Activated naive CD4-positive, alpha-beta T cell treated with anti-CD3 and anti-CD28 coated beads, Interleukin-2, amount 10 ng/mL, durations not matched to agents 7 days and 5 days (primary cell): ENCODE measurements at places on chromosomes 16 and 17.

- no peak for DNase-seq
- H3K27ac ChIP-seq, result no peak overlapping the region
- no peak overlapping the region for H3K4me3 ChIP-seq
- no peaks in the 10 kb centered on the region for H3K27me3 ChIP-seq
- peaks cover 2% of the 10 kb centered on the region for H3K4me1 ChIP-seq
These were observed 24.4 kb downstream of the TRIM16 start for GRCh38 chr17:15659663-15660062.

DNA sequence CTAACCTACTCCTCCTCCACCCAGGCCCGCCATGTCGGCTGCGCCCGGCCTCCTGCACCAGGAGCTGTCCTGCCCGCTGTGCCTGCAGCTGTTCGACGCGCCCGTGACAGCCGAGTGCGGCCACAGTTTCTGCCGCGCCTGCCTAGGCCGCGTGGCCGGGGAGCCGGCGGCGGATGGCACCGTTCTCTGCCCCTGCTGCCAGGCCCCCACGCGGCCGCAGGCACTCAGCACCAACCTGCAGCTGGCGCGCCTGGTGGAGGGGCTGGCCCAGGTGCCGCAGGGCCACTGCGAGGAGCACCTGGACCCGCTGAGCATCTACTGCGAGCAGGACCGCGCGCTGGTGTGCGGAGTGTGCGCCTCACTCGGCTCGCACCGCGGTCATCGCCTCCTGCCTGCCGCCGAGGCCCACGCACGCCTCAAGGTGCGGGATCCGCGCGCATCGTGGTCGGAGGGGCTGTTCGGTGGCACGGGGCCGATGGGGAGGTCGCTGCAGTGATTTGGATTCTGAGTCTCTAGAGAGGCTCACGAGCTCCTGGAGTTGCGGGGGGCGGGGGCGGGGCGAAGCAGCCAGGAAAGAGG, 878 bp downstream of the TRIM72 start:
- H3K4me3 ChIP-seq, result peak overlapping the region; percentile 41
- no peak for DNase-seq
- peaks cover 36% of the 10 kb centered on the region for H3K4me1 ChIP-seq
- H3K36me3 ChIP-seq, result no peaks in the 10 kb centered on the region
- H3K27me3 ChIP-seq, result peaks cover 81% of the 10 kb centered on the region
- no peak overlapping the region for H3K27ac ChIP-seq

DNA sequence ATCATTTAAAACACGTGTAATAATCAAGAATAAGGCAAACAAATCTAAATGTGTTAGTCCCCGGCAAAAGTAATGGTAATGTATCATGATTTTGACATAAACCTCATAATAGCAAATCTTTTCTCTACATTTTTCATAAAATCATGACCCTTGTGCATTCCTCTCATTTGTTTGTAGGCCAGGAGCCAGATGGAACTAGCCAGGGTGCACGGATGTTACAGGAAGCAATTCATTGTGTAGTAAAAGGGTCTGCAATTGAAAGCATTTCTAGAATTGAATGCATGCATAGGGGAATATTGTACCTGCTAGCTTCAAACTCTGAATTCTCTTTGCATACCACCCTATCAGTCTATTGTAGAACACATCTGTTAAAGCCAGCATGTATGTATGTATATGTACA, 66.6 kb downstream of the CNTNAP4 start:
- no peaks in the 10 kb centered on the region for H3K36me3 ChIP-seq
- H3K4me1 ChIP-seq, result no peaks in the 10 kb centered on the region
- no peak overlapping the region for H3K4me3 ChIP-seq
- no peak for DNase-seq
- H3K27ac ChIP-seq, result no peak overlapping the region
- H3K27me3 ChIP-seq, result no peaks in the 10 kb centered on the region

- peaks cover 60% of the 10 kb centered on the region for H3K27me3 ChIP-seq
- peaks cover 29% of the 10 kb centered on the region for H3K4me1 ChIP-seq
- peak overlapping the region; percentile 21 for H3K4me3 ChIP-seq
- H3K27ac ChIP-seq, result no peak overlapping the region
- peaks cover 4% of the 10 kb centered on the region for H3K36me3 ChIP-seq
These were observed 1.7 kb upstream of the DBNDD1 start for GRCh38 chr16:90020838-90021382.

- no peaks in the 10 kb centered on the region for H3K27me3 ChIP-seq
- H3K4me3 ChIP-seq, result peak overlapping the region; percentile 90
- H3K27ac ChIP-seq, result no peak overlapping the region
- peaks cover 18% of the 10 kb centered on the region for H3K36me3 ChIP-seq
These were observed 16.6 kb downstream of the NAA60 start for GRCh38 chr16:3460121-3460520.

DNA sequence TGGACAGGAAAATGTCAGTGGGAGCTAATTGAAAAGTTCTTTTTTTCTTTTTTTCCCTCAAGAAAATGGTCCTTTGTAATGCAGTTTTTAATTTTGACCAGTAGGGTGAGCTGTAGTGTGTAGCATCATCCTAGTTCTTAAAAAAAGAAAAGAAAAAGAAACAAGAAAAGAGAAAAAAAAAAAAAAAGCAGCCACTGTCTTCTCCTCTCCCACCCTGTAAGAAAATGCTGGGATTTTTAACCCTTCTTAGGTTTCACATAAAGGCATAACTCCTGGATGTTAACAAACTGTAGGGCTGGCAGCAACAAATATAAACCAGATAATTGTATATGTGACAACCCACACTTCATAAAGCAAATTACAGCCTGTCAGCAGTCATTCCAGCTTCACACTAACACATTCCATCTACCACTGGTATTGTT, 78.1 kb downstream of the SKAP1 start:
- peaks cover 6% of the 10 kb centered on the region for H3K4me1 ChIP-seq
- H3K27me3 ChIP-seq, result no peaks in the 10 kb centered on the region
- peaks cover 9% of the 10 kb centered on the region for H3K36me3 ChIP-seq
- DNase-seq, result no peak
- H3K4me3 ChIP-seq, result no peak overlapping the region
- no peak overlapping the region for H3K27ac ChIP-seq

- DNase-seq, result no peak
- H3K36me3 ChIP-seq, result no peaks in the 10 kb centered on the region
- no peaks in the 10 kb centered on the region for H3K4me1 ChIP-seq
- H3K4me3 ChIP-seq, result no peak overlapping the region
- no peaks in the 10 kb centered on the region for H3K27me3 ChIP-seq
These were observed 46.1 kb downstream of the ABCA8 start for GRCh38 chr17:68909066-68909465.

GRCh38 chr17:51200295-51200694, 34.1 kb downstream of the NME2 start:
- peaks cover 22% of the 10 kb centered on the region for H3K4me1 ChIP-seq
- H3K27me3 ChIP-seq, result no peaks in the 10 kb centered on the region
- DNase-seq, result peak; percentile 59
- peaks cover 36% of the 10 kb centered on the region for H3K36me3 ChIP-seq

DNA sequence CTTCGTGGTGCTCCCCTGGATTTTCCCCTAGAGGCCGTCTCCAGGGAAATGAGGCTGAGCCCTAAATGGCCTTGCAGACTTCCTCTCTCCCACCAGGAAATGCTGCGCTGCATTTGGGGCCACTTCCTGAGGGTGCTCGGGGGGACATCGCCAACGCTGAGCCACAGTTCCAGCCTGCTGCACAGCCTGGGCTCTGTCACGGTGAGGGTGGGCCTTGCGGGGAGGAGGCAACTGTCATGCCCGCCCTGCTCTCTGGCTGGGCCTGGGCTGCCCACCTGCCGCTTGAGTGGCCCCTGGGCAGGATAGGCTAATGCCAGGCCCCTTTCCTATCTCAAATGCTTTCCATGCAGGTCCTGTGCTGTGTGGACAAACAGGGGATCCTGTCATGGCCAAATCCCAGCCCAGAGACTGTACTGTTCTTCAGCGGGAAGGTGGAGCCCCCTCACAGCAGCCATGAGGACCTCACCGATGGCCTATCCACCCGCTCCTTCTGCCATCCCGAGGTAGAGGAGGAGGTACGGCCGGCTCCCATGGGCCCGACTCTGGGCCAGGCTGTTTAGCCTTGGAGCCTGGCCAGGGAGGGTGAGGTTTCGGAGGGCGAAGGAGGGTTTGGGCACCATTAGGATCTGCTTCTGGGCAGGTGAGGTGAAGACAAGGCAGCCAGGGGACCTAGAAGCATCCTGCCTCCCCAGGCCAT, 24.2 kb downstream of the CASKIN2 start:
- no peaks in the 10 kb centered on the region for H3K27me3 ChIP-seq
- no peak overlapping the region for H3K27ac ChIP-seq
- H3K4me1 ChIP-seq, result peaks cover 26% of the 10 kb centered on the region
- no peak overlapping the region for H3K4me3 ChIP-seq
- no peak for DNase-seq

DNA sequence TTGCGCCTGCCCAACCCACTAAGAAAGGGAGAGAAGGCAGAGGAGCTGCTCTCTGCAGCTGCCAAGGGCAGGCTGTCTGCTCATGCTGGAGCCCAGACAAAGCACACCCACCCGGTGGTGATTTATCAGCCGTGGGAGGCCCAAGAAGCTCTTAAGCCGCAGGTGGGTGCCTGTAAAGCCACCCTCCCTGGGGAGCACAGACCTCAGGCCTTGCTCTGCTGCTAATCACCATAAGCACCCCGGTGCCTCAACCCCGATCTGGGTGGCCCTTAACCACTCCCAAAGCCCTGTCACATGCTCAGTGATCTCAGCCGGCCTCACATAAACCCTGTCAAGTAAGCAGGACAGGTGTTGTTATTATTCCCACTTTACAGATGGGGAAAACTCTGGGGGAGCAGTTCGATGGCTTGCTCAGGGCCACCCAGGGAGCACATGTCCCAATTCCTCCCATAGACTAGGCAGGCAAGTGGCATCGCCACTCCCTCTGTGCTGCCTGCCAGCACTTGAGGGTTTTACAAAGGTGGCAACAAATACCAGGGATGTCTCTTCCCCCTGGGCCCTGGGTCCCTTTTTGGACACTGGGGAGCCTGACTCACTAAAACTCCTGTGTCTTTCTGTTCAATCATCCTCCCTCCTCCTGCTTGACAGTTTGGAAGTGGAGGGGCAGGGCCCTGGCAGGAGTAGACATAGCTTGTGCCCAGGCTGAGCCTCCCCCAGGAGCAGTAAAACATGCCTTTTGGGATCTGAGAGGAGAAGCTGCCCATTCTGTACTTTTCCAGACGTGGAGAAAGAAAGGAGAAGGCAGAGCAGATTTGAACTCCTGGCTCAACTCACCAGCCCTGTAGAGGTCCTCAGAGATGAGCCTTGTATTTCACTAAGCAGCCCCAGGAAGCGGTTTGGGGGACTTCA, 299.3 kb downstream of the SOX9 start:
- H3K27ac ChIP-seq, result no peak overlapping the region
- H3K4me1 ChIP-seq, result peaks cover 4% of the 10 kb centered on the region
- no peak overlapping the region for H3K4me3 ChIP-seq
- H3K36me3 ChIP-seq, result peaks cover 1% of the 10 kb centered on the region

GRCh38 chr17:9702914-9703780, 57.8 kb downstream of the USP43 start:
- DNase-seq, result no peak
- no peak overlapping the region for H3K27ac ChIP-seq

DNA sequence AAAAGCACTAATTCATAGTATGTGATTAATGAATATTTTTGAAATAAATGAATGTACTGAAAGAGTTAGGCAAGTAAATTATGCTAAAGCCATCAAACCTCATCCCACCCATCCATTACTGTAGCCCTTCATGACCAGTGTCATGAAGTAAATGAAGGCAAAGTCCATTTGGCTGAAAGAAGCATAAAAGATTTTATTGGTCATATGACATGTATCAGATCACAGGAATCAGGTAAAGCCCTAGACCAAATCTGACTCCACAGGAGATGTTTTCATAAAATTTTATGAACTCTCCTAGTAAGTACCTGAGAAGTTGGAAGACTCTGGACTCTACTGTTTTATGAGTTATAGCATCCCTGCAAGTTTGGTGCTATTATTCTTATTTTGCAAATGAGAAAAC, 213.5 kb downstream of the TMEM114 start:
- no peak for DNase-seq
- H3K36me3 ChIP-seq, result no peaks in the 10 kb centered on the region
- H3K27ac ChIP-seq, result no peak overlapping the region
- no peak overlapping the region for H3K4me3 ChIP-seq
- no peaks in the 10 kb centered on the region for H3K27me3 ChIP-seq

- H3K4me3 ChIP-seq, result peak overlapping the region; percentile 28
- peaks cover 22% of the 10 kb centered on the region for H3K36me3 ChIP-seq
- peaks cover 53% of the 10 kb centered on the region for H3K4me1 ChIP-seq
These were observed 6.8 kb downstream of the CBX4 start for GRCh38 chr17:79832218-79833109.

DNA sequence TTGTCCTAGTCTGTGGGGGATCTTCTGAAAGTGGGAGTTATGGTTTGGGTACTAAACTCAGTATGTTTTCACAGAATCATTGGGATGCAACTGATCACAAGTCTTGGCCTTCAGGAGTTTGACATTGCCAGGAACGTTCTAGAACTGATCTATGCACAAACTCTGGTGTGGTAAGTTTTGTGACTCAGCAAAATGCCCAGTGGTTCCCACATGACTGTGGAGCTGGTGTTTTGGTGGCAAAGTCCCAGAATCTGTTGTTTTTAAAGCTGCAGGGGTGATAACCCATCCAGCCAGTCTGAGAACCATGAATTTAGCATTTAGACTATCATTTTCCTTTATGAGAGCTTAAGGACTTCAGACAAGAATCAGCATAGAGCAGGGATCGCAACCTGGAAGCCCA, 40.6 kb downstream of the GDE1 start:
- H3K4me1 ChIP-seq, result no peaks in the 10 kb centered on the region
- no peaks in the 10 kb centered on the region for H3K36me3 ChIP-seq
- no peak for DNase-seq
- H3K4me3 ChIP-seq, result no peak overlapping the region

- H3K36me3 ChIP-seq, result peaks cover 62% of the 10 kb centered on the region
- H3K27me3 ChIP-seq, result no peaks in the 10 kb centered on the region
- H3K27ac ChIP-seq, result peak overlapping the region; percentile 0
- peaks cover 3% of the 10 kb centered on the region for H3K4me1 ChIP-seq
- H3K4me3 ChIP-seq, result no peak overlapping the region
- no peak for DNase-seq
These were observed 38.1 kb downstream of the SHCBP1 start for GRCh38 chr16:46583036-46583435.

GRCh38 chr16:24041834-24042631, 206.2 kb downstream of the PRKCB start:
- H3K4me1 ChIP-seq, result peaks cover 3% of the 10 kb centered on the region
- H3K27me3 ChIP-seq, result no peaks in the 10 kb centered on the region
- no peak overlapping the region for H3K27ac ChIP-seq
- H3K36me3 ChIP-seq, result peaks cover 22% of the 10 kb centered on the region

GRCh38 chr17:59848778-59849177, 44.0 kb downstream of the TUBD1 start:
- H3K27ac ChIP-seq, result peak overlapping the region; percentile 80
- peak; percentile 64 for DNase-seq
- H3K36me3 ChIP-seq, result peaks cover 5% of the 10 kb centered on the region
- no peaks in the 10 kb centered on the region for H3K27me3 ChIP-seq
- H3K4me1 ChIP-seq, result peaks cover 82% of the 10 kb centered on the region
- H3K4me3 ChIP-seq, result no peak overlapping the region
